Epithelial cell of alveolus of lung (primary cell): ENCODE measurements at places on chromosomes 3 and 15. TPM values are rescaled to one million over a fixed set of nuclear protein-coding genes. Genes with fewer than 3 reads are reported as not detected.

The IL12A gene
- 4.4 and 6.9 TPM in 2 replicates for total RNA-seq

The SAMD7 gene
- total RNA-seq = not detected in 2 replicates

The TUBGCP5 gene
- total RNA-seq = 9.7 and 14.6 TPM in 2 replicates

The HEXA gene
- 96.6 and 148 TPM in 2 replicates for total RNA-seq

The MRAS gene
- total RNA-seq = 25.1 and 83.3 TPM in 2 replicates

The MYZAP gene
- total RNA-seq = 0.72 and 0.78 TPM in 2 replicates

The GXYLT2 gene
- total RNA-seq = 29.0 and 33.0 TPM in 2 replicates

The BNIP2 gene
- total RNA-seq = 75.5 and 118 TPM in 2 replicates

The UBR1 gene
- total RNA-seq = 14.1 and 15.8 TPM in 2 replicates
